ENCODE measurements at places on chromosomes 1 and 21.
A peak's percentile ranks its signal among the peaks of the same experiment; 100 is the strongest.

DNA sequence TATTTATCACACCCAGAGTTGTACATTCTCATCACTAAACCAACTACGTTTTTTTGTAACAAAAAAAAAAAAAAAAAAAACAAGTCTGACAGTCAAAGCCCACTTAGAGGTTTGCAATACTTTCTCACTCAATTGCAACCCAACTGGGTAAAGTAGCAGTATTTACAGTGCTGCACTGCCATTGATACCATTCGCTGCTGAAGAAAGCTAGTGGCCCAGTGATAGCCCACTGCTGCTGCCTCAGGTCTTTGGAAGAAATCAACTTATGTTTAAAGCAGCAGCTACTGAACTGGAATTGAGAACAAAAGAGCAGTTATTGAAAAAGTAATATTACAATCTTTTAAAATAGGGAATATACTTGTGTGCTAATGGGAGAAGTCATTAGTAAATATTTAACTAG, 2.7 kb downstream of the HNRNPU start:
- H3K27me3 ChIP-seq, result no peaks in the 10 kb centered on the region
- peaks cover 67% of the 10 kb centered on the region for H3K36me3 ChIP-seq
- peak overlapping the region; percentile 70 for H3K27ac ChIP-seq
- H3K4me3 ChIP-seq, result peak overlapping the region; percentile 81

DNA sequence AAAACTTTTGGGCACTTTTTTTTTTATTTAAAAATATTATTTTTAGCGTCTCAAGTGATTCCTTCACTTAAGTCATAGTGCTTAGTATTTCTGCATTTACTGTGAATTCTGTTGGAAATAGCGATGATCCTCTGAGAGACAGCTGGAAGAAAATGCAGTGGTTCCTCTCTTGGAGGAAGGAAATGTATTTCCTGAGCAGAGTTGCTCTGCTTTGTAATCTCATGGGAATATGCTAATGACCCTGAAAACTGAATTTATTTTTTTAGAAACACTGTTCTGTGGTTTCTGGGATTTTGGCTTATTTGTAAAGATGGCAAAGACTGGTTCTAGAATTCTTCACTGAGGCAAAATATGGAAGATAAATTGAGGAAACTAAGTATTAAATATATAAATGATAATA, 88.9 kb downstream of the NTNG1 start:
- H3K27ac ChIP-seq, result no peak overlapping the region
- H3K27me3 ChIP-seq, result no peaks in the 10 kb centered on the region
- DNase-seq, result no peak
- no peaks in the 10 kb centered on the region for H3K36me3 ChIP-seq
- H3K4me3 ChIP-seq, result no peak overlapping the region

DNA sequence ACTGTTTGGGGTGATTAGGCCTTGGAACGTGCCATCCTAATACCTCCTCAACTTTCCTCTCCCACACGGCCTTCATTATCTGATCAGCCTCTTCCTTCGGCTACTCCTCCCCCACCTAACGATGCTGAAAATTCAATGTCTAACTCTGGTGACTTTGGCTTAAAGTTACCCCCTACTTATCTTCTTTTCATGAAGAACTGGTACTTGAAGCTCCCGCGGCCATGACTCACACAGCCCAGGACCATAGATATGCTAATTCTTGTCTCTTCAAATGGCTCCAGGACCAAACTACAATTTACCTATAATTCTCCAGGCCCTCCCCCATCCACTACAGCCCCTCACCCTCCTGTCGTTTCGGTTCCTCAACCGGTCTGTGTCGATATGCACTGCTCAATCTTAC, 15.7 kb upstream of the AZIN2 start:
- DNase-seq, result no peak
- no peaks in the 10 kb centered on the region for H3K4me1 ChIP-seq
- no peak overlapping the region for H3K4me3 ChIP-seq
- no peak overlapping the region for H3K27ac ChIP-seq
- H3K36me3 ChIP-seq, result peaks cover 26% of the 10 kb centered on the region
- H3K27me3 ChIP-seq, result peaks cover 24% of the 10 kb centered on the region

DNA sequence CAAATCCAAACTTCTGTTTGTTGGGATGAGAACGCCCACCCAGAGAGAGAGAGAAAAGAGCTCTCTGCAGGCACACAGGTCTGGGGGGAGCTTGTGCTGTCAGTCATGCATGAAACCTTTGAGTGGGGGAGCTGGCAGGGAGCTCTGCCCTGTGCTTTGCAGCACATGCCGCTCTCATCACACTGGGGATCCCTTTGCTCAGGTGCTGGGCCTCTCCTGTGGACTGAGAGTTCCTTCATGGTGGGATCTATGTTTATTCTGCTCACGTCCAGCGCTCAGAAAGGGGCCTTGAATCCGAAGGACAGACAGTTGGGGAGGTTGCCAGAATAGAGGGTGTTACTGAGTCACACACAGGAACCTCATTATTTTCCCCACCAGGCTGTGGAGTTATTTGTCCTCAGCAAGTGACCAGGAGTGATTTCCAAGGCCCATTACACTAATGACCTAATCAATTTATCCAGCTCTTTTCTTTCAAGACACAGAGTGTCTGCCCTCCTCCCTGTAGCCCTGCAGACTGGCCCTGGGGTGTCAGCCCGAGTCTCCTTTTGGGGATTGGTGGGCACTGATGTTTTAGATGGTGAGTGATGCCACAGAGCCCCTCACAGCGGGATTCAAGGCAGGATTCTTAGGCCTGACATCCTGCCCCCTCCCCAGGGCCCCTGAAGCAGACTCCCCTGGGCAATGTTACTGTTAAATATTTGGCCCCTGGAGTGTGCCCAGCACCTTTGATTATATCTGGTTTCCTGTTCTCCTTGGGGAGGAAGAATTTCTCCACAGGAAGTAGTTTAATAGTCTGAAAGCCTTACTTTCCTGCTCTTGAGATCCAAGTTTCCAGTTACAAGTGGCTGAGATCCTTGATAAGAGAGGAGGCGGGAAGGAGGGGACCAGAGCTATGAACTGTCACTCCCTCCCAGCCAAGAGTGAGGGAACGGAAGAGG, 22.3 kb downstream of the MYBPH start:
- no peaks in the 10 kb centered on the region for H3K36me3 ChIP-seq
- H3K27me3 ChIP-seq, result peaks cover 26% of the 10 kb centered on the region
- no peaks in the 10 kb centered on the region for H3K4me1 ChIP-seq
- H3K4me3 ChIP-seq, result no peak overlapping the region
- no peak overlapping the region for H3K27ac ChIP-seq
